ENCODE measurements at places on chromosomes 13 and 19.

DNA sequence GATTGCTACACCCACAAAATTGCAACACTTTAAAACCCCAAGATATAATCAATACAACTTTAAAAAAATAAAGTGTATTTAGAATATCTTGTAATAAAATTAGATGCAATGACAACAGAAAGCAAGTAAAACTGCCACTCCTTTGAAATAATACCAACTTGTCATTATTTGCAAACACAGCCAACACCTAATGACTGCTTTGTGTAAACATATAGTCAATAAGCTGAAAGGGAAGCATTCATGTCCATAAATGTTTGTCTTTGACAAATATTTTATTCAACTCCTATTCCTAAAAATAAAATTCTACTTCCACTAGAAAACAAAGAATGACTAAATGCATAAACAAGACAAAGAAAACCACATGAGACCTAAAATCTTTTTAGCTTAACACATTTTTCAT is 6.6 kb downstream of the SMAD9 start:
- no peak for DNase-seq

DNA sequence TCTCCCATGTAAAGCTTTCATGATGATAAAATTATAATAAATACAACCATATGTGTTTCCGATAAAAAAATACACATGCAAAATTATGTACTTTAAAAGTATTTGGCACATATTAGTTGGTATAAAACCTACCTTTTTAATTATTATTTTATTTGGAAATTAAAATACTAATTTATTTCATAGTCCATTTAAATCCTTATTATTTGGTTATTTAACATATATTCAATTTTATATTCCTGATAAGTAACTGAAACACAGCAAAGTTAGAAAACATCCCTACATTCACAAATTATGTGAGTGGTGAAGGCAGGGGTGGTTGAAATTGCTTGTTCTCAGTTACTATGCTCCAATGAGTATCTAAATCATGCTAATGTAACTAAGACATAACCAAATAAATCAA is 920.5 kb downstream of the SLITRK1 start:
- no peak for DNase-seq

DNA sequence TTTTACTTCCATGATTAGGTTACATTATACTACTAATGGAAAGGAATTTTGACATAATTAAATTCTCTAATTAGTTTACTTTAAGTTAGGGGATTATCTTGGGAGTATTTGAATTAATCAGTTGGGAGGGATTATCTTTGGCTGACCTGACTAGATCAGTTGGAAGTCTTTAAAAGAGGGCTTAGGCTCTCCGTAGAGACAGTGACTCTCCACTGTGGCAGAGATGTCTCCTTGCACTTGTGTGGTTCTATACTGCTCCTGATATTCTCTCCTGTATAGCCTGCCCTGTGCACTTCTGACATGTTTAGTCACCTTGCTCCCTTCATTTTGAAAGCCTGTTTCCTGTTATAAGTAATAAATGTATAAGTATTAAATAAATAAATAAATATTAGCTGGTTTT is 1612.3 kb upstream of the PRR20A start:
- DNase-seq, result no peak

- no peak for DNase-seq
Measured at GRCh38 chr13:25192936-25193335, 20.8 kb upstream of the AMER2 start.
